ENCODE measurements at places on chromosomes 4 and X.
A peak's percentile ranks its signal among the peaks of the same experiment; 100 is the strongest.

DNA sequence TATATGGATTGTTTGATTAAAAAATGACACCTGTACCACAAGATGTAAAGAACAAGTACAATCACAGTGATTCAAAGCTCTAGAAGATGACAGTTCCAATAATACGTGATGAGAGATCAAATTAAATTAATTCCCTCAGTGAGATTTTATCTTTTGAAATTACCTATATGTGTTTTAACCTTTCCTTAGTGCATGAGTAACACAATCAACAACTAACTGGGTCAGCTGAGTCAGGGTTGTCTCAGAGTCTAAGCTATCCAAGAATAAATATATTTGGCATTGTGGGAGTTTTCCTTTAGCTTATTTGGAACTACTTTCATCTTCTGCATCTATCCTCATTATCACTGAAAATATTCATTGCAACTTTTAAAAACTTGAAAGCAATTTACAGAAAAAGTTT is 162.8 kb downstream of the WDFY3 start:
- no peak for DNase-seq

GRCh38 chr4:140144050-140144449 is 9.9 kb downstream of the MAML3 start:
- DNase-seq, result no peak

GRCh38 chr4:177225605-177226004 is 84.1 kb upstream of the NEIL3 start:
- DNase-seq, result no peak

DNA sequence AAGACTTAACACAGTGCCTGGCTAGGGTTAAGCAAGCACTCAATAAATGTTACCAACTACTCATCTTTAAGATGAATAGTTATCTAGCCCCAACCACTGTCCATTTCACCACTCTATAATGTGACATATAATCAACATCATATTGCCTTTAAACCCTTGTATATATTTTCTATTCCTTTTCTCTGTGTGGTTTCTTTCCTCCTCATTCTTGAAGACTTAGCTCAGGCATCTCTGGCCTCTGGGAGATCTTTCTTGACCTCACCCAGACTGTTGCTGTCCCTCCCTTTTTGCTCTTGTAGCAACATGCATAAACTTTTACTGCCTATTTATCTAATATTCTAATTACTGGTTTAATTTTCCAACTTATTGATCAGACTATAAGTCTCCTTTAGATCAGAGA is 249.9 kb upstream of the MAB21L2 start:
- DNase-seq, result no peak

GRCh38 chr4:114272226-114272625 is 292.8 kb upstream of the ARSJ start:
- DNase-seq, result no peak

DNA sequence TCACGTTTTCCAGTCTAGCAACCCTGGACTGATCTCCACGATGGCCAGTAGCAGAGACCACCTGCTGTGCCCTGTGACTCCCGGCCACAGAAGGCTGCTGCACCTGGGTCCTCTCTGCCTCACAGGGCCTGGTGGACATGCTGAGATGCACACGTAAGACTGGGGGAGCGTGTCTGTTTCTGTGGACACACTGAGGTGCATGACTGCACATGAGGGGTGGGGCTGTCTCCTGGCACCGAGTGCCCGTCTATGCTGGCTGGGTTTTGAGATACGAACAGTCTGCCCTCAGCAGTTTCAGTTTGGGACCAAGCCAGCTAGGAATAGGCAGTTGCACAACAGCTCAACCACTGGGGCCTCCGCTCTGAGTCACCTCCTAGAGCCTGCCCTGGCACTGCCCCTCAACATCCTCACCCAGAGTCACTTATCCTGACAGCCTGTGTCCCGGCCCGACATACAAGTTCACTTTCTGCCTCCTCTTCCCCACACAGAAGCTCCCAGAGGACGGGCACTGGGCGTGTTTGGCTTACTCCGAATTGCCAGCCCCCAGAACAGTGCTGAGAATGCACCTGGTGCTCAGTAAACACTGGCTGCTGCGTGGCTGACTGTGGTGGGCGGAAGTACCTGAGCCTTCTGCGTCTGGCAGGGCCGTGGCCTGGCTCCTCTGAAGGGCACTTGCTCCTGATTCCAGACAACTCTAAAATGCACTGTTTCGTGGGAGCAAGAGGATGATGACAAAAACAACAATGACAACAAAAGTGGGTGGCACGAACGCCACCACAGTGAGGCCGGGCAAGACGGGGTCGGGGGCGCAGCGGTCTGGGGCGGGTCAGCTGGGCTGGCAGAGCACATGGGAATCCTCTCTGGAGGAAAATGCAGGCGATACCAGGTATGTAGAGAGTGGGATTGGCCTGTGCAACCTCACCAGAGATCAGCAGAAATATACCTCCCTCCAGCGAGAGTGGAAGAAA is 30.9 kb downstream of the RNF212 start:
- DNase-seq, result no peak

DNA sequence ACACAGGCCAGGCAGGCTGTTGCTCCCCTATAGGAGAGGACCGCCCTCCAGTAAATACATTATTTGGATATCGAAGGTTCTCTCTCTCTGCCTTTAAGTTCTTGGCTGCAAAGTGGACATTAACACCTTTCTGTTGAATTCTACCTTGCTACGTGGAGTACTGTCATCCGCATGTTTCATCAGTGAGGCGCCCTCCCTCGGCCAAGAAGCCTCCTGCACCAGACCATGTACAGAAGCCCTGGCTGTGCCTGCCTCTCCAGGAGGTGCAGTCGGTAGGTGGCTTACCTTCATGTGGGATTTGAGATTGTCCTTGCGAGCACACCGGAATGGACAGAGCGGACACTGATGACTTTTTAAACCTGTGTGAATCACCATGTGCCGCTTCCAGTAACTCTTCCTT is 46.7 kb downstream of the ZNF827 start:
- no peak for DNase-seq

DNA sequence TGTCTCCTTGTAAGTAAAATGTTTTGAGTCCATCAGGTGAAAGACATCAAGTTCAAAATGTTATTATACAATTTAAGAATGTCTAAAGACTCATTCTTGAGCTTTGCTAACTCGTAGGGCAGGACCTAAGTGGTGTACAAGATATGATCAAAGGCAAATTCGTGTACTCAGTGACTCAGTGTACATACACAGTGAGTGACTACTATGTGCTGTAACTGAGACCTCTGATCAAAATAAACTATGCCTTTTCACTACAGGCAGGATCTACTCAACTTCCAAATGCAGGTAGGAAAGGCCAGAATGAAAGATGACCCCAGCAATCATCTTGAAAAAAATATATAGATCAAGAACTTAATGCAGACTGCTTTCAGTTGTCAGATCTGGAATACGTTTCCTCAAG is 49.9 kb downstream of the ADGRG2 start:
- no peak for DNase-seq

- no peak for DNase-seq
These were observed 66.0 kb downstream of the CBLL2 start for GRCh38 chrX:22338740-22339139.

- DNase-seq, result no peak
These were observed 59.5 kb downstream of the MTM1 start for GRCh38 chrX:150627957-150628356.

DNA sequence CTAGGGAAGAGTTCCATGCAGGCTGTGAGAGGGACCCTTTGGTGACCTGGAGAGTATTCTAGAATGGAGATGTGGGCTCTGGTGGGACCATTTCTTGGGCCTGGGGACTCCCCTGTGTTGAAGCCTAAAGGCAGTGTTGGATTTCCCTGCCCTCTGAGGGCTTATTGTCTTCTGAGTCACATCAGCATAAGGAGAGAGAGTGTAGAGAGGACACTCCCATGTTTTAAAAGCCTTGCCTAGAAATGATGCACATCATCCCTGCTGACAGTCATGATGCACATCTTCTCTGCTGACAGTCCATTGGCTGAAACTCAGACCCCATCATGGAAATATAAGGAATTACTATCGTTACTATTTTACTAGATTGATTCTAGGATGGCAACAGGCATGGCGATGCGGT is 51.9 kb downstream of the FAM114A1 start:
- no peak for DNase-seq

DNA sequence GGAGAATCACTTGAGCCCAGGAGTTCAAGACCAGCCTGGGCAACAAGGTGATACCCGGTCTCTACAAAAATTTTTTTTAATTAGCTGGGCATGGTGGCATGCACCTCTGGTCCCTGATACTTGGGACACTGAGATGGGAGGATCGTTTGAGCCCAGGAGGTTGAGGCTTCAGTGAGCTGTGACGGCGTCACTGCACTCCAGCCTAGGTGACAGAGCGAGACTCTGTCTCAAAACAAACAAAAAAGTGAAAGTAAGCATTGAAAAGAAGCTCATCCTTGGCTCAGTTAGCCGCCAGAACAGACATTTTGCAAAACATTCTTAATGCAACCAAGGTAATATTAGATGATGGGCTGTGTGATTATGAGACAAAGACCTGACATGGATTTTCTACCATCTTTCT is 223.3 kb upstream of the VCX3A start:
- DNase-seq, result no peak

DNA sequence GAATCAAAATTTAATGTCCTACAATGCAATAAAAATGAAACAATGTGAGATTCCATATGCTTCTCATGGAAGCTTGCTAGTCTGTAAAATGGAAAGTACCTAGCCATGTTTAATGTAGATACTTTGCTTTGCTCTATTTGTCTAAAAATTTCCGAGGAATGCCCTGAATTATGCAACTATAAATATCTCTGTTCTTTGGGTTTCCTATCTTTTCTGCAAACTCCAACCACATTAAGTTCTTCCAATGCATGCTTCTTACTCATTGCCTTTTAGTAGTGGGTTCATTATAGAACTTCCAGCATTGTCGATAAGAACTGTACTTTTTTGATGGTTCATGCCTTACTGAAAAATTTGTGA is 178.3 kb downstream of the RASL11B start:
- no peak for DNase-seq

DNA sequence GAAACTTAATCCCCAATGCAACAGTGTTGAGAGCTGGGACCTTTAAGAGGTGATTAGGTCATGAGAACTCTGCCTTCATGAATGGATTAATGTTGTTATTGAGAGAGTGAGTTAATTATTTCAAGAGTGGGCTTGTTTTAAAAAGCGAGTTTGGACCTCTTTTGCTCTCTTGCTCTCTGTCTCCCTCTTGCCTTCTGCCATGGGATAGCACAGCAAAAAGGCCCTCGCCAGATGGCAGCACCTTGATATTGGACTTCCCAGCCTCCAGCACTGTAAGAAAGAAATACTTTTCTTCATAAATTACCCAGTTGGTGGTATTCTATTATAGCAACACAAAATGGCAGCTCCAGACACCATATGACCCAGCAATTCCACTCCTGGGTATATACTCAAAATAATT is 7.0 kb upstream of the ATP6AP2 start:
- peak; percentile 55 for DNase-seq

DNA sequence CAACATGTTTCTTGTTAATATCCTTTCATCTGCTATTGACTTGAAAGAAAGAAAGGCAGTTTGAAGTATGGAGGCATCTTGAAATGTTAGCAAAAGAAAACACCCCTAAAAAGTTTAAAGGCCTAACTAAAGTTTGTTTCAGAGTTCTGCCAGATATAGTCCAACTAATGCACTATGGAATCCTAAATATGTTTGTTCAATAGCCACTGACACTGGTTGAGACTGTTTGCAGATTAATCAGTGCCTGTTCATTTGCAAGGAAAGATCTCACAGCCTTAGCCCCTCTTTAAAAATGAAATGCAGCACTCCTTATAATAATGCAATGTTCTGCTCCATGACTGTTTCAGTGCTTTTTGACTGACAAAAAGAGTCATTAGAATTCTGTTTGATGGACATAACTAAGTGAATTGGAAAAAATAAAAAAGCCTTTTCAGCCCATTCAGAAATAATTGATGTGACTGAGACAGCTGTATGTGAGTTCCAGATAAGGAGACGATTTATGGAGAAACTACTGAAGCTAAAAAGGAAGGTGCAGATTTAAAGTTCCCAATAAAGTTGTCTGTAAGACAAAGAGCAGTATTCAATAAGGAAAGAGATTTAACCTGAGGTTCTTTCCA is 192.0 kb downstream of the PCDH7 start:
- DNase-seq, result no peak

DNA sequence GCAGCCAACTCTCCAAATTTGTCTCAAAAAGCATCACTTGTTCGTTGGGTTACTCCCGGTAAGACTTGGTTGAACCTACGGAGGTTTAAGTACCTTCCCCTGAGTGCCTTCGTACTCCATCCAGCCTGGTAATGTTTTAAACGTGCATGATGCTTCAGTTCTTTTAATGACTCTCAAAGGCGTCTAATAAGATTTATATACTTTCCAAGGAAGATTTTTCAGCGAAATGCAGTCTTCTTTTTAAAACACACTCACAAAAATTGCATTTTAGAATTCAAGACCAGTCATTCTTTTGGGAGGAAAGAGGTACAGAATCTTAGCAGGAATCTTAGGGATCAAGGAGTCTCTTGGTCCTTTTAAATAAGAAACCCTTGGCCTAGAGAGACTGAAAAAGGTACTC is 430 bp upstream of the TRPC3 start:
- DNase-seq, result no peak

- DNase-seq, result no peak
These were observed 12.9 kb downstream of the CD99 start for GRCh38 chrX:2703991-2704369.

DNA sequence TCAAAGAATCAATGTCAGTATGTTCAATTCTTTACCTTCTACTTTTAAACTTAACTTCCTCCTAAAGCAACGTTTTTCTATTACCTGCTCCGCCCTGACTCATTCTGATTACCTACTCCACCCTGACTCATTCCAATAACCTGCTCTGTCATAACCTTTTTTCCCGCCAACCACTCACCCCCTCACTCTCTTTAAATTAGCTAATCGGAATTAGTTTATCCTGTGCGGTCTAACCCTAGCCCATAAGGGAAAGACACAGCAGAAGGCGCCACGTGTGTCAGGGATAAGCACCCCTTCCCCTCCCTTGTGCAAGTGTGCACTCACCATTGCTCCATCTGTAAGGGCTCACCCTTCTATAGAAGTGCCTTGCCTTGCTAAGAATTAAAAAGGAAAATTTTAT is 64.4 kb downstream of the EIF4E start:
- no peak for DNase-seq

DNA sequence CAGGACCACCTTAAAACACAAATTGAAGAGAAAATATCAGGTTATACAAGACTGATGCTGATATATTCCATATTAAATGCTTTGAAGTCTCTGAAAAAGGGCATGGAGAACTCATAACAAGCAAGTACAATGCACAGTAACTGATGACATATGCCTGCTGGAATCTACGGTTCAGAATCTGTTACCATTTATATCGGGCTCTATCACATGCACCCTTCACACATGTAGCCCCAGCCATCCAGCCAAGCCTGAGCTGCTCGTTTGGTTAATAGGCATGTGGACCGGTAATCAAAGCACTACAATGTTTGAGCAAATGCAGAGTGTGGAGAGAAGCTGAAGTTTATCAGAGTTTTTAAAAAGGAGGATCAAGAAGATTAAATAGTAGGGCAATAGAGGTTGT is 11.8 kb downstream of the COMMD8 start:
- DNase-seq, result no peak

Measured in CD4-positive, alpha-beta T cell treated with Interleukin-10 for 1 hour (primary cell).